Osteocyte (in vitro differentiated cells): ENCODE measurements at places on chromosomes 3 and 15. TPM values are rescaled to one million over a fixed set of nuclear protein-coding genes. Genes with fewer than 3 reads are reported as not detected.

The PYDC2 gene
- total RNA-seq: not detected in 2 replicates

The ANKUB1 gene
- total RNA-seq: not detected in 2 replicates

The MYO5C gene
- total RNA-seq: 2.7 and 4.0 TPM in 2 replicates

The TF gene
- total RNA-seq: 1.9 and 2.0 TPM in 2 replicates

The RAB6B gene
- 7.8 and 11.3 TPM in 2 replicates for total RNA-seq

The TERC gene
- 1.5 TPM in 1 of 2 replicates, not detected in the other for total RNA-seq

The NECTIN3 gene
- 70.8 and 75.5 TPM in 2 replicates for total RNA-seq

DNA sequence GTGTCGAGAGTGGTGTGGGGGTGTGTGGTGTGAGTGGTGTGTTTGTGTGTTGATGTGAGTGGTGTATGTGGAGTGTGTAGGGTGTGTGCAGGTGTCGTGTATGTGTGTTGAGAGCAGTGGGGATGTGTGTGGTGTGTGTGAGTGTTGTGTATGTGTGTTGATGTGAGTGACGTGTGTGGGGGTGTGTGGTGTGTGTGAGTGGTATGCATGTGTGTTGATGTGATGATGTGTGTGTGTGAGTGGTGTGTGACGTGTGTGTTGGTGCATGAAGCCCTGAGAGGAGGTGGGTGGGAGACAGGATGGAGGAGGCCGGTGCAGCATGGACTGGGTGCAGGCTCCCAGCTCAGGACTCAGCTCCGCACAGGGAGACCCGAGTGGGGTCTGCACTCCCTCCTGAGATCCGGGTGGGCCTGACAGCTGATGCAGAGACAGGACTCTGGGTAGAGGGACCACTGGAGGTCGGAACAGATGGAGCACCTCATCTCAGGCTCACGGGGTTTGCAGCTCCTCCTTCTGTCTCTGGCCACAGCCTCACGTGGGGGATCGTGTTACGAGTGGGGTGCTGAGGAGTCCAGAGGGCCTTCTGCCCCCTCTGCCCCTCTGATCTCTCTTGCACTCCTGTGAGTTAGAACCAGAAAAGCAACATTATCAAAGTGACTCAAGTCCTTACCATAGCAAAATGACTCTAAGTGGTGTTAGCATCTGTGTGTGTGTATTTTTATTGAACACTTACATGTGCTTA lies 41.3 kb downstream of the ARNT2 start:
- no peak for DNase-seq

GRCh38 chr3:182861348-182861747 lies 68.0 kb downstream of the ATP11B start:
- no peak for DNase-seq

DNA sequence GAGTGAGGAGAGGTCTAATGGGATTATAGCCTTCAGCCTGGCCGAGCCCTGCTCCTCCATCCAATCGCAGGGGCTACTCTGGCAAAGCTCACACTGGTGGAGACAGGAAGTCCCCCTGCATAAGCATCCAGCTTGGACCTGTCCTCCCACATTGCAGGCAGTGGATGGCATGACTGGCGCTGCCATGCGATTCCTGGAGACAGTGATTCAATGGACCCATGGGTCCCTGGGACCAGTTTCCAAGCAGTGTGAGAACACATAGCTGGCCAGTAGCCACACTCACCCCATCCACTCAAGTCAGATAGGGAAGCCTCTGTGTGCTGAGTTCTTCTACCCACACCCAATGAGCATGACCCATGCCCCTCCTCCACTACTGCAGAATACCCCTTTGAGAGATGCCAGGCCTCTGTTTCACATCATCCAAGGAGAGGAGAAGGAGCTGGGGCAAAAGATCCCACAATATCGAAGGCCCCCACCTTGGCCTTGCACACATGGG lies 18.1 kb upstream of the POC1A start:
- DNase-seq: no peak

DNA sequence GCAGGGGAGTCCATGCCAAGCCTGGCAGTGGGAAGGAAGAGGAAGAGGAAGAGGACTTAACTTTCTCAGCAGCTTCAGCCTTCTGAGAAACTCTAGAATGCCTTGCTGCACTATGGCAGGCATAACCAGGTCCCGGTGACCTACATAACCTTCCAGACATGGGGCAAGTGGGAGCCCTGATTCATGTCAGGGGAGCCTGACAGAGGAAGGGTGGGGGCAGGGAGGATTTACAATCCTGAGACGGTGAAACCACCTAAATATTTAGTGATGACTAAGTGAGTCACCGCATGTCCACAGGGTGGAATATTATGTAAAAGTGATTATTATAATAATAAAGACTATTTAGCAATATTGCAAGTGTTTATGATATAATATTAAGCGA lies 46.7 kb downstream of the AMOTL2 start:
- DNase-seq: no peak

DNA sequence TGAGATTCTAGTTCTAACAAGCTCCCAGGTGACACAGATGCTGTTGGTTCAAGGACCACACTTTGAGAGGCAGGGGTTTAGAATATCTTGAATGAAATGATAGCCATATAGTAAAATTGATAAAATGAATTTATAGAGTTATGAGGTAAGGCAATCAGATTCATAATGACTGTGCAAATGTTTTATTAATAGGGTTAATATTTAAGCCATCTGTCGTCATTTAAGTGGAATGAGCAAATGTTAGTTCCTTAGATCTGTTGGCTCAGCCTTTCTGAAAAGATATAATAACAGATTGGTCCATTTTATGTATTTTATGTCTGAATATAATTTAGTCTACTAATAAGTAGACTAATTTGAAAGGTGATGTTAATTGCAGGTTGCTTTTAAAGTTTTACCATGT lies 12.9 kb downstream of the REC114 start:
- DNase-seq: no peak

- no peak for DNase-seq
Measured at GRCh38 chr3:154218728-154219127, 97.5 kb downstream of the ARHGEF26 start.

DNA sequence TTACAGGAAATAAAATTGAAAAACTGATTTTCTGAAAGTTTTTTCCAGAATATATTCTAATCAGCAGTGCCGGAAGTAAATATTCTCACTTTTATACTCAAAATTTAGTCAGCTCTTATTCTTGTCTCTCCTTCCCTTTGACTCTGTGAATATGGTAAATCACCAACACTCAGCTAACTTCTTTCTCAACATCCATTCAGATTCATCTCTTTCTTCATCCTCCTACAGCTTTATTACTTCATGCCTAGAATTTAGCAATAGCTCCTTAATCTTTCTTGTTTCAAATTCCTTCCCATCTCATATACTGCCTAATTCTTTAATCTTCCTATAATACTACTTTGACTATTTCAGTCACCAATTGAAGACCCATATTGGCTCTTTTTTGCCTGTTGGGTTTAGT lies 67.9 kb downstream of the FGF7 start:
- no peak for DNase-seq

DNA sequence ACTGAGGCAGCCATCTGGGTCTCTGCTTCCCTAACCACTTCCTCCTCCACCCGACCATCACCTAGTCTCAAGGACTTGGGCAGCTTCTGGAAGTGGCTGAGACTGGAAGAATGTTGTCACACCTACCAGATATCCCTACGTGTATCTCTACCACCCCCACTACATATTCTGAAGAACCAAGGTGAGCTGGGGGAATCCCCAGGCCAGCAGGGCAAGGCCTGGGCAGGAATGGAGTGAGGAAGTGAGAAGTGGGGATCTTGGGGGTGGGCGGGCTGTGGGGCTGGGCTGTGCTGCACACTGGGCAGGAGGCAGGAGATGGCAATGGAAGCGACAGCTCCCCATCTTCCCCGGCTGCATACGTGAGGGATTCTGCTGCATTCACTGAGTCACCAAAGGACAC lies 17.5 kb upstream of the ALDH1A3 start:
- no peak for DNase-seq

DNA sequence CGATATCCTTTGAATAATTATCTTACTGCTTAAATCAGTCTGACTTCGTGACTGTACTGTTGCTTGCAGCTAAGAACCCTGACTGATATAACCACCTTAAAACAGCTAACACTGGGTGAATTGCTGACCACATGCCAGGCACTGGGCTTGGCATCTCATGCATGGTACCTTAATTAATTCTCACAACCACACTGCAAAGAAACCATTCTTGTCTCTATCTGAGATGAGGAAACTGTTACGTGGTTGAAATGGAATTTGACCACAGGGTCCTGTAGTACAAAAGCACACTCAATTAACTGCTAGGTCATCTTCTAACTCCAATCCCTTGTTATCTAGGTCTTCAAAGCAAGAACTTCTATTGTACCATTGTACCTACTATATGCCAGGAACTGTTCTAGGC lies 92.7 kb upstream of the PRICKLE2 start:
- no peak for DNase-seq

DNA sequence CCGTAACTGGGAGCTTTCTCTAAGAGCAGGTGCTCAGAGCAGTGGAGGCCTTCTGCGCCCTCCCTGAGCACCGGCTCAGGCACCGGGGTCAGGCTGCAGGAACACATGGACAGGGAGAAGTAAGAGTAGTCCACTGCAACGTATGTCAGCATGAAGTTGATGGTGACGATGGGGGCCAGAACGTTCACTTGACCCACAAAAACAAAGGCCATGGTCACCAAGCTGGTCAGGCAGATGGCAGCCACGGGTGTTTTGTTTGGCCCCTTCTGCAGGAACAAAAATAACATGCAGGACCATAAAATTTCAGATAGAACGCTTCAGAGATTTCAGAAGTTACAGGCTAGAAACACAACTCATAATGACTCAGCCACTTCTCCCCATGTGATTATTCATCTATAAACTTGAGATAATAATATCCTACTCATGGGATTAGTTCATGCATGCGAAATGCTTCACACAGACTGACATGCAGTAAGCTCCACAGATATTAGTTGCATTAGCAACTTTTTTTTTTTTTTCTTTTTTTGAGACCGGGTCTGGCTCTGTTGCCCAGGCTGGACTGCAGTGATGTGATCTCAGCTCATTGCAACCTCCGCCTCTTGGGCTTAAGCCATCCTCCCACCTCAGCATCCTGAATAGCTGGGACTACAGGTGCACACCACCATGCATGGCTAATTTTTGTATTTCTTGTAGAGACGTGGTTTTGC lies 52.2 kb upstream of the HEG1 start:
- DNase-seq: peak; percentile 34

DNA sequence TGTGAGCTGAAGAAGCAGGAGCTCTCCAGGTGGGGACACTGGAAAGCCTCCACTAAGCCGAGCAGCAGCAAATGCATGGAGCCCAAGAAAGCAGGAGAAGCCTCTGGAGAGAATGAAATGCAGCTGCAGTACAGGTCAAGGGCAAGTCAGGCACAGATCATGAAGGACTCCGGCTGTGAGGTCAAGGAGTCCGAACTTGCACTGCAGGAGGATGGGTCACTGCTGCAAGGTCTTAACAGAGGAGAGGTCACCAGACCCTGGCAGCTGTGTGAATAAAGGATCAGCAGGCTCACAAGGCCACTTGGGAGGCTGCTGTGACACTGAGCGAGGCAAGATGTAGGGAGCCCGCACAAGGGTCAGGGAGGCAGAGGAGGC lies 24.7 kb upstream of the SLC41A3 start:
- peak; percentile 49 for DNase-seq

DNA sequence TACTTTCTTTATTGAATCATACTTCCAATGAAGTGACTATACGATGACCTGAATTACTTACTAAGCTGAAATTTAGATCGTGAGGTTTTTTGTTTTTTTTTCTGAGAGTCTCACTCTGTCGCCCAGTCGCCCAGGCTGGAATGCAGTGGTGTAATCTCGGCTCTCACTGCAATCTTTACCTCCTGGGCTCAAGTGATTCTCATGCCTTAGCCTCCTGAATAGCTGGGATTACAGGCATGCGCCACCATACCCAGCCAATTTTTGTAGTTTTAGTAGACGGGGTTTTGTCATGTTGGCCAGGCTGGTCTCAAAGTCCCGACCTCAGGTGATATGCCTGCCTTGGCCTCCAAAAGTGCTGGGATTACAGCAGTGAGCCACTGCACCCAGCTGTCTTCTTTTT lies 28.7 kb downstream of the SPPL2A start:
- no peak for DNase-seq

DNA sequence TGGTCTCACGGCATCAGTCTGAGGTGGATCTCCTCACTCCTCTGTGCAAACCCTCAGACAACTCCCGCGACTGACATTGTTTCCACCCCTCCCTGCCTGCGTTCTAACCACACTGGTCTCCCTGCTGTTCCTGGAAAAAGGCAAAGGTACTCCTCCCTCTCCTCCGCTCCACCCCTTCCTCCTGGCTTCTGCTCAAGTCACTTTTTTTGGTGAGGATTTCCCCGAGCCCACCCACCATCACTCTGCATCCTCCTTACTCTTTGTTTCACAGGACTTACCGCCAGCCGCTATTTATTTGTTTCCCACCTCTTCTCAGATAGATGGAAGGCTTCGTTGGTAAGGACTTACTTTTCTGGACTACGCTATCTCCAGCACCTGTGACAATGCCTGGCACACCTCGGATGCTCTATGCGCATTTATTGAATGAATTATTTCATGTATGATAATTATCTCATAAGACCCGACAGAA lies 25.6 kb downstream of the PRR23E start:
- DNase-seq: peak; percentile 53

DNA sequence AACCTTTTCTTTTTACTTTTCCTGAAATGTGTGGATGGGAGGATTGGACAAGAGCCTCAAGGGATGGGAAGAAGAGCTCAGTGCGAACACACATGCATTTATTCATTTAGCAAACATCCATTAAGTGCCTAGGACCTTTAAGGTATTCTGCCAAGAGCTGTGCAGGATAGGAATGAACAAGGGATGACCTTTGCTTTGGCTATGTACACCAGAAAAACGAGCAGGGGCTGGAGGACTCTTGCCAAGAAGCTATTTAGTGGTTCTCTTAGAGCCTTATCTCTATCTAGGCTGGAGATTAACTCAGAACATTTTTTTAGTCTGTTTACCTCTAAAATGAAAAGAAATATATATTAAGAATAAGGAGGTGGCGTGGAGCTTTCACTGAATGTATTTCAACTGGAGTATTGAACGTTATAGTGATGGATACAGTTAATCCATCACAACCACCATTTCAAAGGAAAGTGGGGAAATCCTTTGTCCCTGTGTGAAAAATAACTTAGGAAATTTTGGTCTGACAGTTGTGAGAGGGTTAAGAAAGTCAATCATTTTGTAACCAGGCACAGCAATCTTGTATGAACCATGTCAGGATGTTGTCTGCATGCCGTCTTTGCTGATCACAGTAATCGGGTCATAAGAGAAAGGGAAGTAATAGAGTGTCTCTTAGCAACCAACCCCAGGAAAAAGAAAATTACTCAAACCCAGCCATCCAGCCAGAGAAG lies 279.0 kb downstream of the LPP start:
- DNase-seq: no peak
